Activated T-cell treated with anti-CD3 and anti-CD28 coated beads for 24 hours (primary cell): ENCODE measurements at places on chromosomes 16 and 17.

GRCh38 chr17:43020030-43020621 is 2.1 kb downstream of the VAT1 start:
- no peak for DNase-seq

DNA sequence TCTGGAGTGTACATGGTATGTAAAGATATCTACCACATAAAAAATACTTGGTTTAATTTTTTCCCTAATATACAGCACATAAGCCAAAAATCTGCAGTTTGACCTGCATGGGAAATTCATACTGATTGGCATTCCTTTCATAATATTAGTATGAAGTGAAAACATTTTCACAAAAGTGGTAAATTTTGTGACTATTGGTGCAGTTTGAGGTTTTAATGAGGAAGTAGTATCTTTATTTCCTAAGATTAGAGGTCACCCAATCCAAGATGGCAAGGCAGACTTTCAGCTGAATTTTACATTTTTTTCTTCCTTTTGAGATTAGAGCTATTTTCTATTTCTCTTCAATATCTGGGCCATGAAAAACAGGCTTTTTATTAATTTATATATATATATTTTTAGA is 21.2 kb downstream of the METTL9 start:
- DNase-seq = no peak

DNA sequence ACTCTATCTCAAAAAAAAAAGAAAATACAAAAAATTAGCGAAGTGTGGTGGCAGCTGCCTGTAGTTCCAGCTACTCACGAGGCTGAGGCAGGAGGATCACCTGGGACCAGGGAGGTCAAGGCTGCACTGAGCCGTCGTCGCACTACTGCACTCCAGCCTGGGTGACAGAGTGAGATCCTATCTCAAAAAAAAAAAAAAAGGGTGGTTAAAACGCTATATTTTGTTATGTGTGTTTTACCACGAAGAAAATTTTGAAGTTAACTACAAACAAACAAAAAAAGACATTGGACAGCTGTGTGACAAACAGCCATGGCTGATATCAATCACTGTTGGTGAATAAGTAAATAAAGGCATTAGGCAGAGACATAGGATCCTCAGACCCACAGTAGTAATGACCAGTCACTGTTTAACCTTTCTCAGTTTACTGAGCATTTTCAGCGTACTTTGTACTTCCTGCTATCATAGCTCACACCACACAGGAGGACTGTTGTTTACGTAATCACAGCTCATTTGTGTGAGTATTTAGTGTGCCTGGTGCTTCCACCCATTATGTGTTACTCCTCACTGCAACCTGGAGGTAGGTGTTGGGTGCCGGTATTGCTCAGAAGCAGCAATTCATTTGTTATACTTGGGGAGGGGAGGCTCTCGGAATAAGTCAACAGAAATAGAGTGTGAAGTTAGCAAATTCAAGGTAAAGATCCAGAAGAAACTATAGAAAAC is 55.4 kb downstream of the COPRS start:
- DNase-seq = no peak

- peak; percentile 79 for DNase-seq
Observed at GRCh38 chr16:4734063-4734729, at the start of the genes ANKS3 and DNAAF8. Gene ANKS3, minus strand, starts transcription at chr16:4734271. Its CDS starts 4,122 bp downstream, at chr16:4730149. Gene DNAAF8, plus strand, starts transcription at chr16:4734537. Its CDS starts 1,978 bp downstream, at chr16:4736515.

- no peak for DNase-seq
Observed at GRCh38 chr17:82944990-82945389, 105.2 kb upstream of the ZNF750 start.

DNA sequence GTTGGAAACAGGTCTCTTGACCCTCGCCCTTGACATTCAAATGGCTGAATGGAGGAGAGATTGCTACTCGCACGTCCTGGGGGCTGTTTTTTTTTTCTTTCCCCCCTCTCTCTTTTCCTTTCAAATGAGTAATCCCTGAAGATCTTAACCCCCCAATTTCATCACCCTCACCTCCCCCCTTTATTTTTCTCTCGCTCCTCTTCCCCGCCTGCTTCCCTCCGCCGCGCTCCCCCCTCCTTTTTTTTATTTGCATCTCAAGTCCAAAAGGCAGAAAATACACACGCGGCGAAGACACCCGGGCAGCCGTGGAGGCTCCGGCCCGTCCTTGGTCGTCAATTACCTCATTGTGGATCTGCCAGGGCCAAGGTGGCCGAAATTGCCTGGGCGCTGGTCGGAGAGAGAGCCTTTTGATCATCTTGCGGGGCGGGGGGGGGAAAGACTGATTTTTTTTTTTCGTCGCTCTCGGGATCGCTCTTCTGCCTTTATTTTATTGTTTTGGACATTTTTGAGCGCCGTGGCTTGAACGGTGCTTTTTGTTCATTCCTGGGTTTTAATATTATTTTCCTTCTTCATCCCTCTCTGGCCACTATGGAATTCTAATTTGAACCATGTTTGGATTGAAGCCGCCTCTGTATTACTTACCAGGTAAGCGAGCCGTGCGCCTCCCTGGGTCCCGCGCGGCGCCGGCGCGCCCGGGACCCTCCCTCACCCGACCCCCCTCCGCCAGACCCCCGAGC is 57.2 kb upstream of the GSE1 start:
- DNase-seq = no peak

DNA sequence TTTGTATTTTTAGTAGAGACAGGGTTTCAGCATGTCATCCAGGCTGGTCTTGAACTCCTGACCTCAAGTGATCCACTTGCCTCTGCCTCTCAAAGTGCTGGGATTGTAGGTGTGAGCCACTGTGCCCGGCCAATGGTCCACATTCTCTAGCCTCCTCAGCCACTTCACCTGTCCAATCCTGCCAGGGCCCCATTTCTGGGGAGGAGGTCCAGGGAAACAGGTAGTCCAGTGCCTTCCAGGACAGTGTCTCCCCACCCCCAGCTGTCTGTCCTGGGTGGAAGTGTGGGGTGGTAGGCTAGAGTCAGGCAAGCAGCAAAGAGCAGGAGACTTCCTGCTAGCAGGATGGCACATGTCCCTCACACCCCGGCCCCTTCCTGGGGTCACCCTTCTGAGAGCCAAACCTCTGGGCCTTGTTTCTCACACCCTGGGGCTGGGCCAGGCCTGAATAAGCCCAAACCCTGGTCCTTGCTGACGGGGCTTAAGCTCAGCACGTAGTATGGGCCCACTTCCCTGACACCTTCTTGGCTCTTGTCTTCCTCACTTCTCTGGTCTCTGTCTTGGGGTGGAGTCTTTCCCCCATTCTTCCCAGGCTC is 5.0 kb downstream of the FHOD1 start:
- DNase-seq = no peak
